ENCODE measurements at places on chromosomes 5 and 9.
A peak's percentile ranks its signal among the peaks of the same experiment; 100 is the strongest.

DNA sequence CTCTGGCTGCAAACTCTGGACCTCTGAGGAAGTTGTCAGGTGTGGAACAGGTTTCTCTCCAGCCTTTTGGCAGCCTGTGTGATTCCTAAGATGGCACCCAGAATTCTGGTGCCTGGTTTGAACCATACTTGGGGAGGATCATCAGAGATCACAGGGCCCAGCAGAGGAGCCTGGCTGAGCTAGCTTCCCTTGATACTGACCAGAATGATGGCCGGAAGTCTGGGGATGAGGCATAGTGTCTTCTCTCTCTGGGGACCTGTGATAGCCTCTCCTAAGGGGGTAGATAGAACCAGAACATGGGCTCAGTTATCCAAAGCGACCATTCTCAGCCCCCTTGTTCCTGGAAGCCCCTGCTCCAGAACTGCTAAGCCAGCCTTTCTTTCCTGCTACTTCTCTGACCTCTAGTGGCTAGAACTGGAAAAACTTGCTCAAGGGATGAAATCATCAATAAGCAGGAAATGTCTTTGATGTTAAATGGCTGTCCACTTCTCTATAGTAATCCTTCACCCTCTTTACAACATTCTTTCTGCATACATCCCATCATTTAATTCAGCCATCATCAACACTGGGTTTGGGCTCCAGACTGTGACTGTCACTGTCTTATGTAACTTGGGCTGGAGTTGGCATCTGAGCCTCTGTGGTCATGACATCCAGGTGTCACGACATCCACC, 55.1 kb downstream of the C9orf152 start:
- peak; percentile 76 for DNase-seq

DNA sequence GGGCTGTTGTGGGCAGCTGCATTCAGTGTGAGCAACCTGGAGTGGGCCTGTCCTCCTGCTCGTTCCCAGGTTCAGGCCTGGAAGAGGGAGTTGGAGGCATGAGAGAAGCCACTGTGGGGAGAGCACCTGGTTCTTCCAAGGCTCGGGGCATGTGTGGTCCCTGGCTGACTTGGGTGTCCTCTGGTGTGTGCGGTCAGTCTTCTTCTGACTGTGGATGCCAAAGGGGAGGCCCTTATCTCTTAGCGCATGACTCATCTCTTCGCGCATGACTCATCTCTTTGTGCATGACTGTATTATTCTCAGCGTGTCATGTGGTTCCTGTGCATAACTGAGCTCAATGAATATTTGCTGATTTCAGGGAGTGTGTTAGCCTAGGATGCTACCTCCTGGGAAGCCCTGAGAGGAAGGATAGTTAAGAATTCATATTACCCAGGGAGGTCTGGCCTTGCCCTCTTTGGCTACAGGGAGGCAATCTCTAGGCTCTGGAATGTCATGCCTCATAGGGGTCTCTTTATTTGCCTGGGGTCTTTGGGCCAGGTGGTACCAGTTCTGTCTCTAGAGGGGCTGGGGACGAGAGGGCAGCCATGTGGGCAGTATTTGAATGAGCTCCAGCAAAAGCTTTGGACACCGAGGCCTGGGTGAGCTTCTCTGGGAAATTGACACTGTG, 188.7 kb downstream of the HSPA4 start:
- no peak for DNase-seq

GRCh38 chr9:116724123-116724522, 37.0 kb downstream of the TRIM32 start:
- no peak for DNase-seq

DNA sequence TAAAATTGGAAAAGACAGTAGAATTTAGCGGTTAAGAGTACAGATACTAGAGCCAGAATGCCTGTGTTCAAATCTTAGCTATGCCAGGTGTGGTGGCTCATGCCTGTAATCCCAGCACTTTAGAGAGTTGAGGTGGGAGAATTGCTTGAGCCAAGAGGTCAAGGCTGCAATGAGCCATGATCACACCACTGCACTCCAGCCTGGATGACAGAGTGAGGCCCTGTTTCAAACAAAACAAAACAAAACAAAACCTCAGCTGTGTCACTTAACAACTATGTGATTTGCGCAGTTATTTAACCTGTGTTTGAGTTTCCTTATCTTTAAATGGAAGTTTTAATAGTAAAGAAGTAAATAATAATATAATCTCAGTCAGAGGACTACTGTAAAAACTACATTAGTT, 68.3 kb downstream of the TBCA start:
- DNase-seq = no peak

DNA sequence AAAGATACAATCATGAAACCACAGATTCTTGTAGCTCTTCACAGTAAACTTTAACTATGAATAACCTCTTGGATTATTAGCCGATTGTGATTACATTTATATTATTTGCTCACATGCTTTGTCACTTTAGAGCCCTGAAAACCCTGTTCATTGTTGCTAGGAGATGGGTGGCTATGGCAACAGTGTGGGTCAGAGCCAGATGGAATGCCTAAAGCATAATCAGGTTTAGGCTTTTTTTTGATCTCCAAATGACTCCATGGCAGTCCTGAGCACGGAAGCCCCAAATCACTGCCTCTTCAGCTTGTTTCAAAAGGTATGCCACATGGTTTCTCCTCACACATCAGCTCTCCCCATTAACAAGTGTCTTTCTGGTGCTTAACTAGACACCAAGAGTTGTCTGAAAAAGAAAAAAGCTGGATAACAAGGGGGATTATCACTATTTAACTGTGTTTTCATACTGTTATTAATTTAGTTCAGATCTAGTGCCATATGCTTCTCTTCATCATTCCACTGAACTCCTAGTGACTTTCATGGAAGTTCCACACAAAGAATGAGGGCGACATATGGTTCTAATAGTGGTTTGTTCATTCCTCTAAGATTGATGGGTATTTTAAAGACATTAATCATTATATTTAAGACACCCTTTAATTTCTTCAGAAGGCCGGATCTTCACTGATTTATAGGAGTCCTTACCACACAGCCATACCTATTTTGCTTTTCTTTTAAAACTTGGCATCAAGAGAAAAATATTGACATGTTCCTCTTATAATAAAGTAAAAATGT, 88.8 kb upstream of the PAM start:
- peak; percentile 57 for DNase-seq

GRCh38 chr5:68362331-68362730, 146.8 kb downstream of the PIK3R1 start:
- DNase-seq = no peak

DNA sequence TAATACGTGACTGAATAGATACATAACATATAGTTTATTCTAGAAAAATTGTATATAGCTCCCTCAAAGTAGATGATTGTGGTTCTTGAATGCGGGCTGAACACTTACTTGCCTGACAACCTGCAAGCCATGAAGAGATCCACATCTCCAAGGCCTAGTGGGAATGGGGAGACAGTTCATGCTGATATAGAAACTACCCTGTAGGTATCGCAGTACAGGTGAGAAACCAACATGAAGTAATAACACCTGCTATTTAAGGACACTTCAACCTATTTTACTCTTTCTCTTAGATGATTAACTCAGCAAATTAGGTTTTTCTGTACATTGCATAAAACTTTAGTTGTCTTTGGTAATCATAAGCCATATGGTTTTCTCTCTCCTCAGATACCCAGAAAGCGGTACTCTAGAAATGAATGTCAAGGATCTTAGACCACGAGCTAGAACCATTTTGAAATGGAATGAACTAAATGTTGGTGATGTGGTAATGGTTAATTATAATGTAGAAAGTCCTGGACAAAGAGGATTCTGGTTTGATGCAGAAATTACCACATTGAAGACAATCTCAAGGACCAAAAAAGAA, 47.3 kb downstream of the UHRF2 start:
- no peak for DNase-seq

All from skin of body (tissue), 3 donors.